ENCODE measurements at places on chromosomes 1 and 21. TPM values are rescaled to one million over a fixed set of nuclear protein-coding genes. Genes with fewer than 3 reads are reported as not detected.

- H3K27me3 ChIP-seq: no peaks in the 10 kb centered on the region
- no peak overlapping the region for H3K27ac ChIP-seq
- no peak for DNase-seq
- no peak overlapping the region for H3K4me3 ChIP-seq
- H3K36me3 ChIP-seq: no peaks in the 10 kb centered on the region
Observed at GRCh38 chr1:34125721-34126380, 39.2 kb downstream of the CSMD2 start.

DNA sequence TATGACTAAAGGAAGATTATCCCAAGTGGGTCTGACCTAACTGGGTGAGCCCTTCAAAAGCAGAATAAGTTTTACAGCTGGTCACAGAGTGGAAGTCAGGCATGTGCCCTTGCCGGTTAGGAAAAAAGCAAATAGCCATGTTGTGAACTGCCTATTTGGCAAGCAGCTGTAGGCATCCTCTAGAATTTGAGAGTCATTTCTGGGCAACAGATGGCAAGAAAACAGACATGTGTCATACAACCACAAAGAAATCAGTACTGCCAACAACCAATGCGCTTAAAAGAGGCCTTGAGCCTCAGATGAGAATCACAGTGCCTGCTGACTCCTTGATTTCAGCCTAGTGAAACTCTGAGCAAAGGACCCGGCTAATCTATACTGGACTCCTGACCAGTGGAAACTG is 26.8 kb downstream of the LRRC53 start:
- H3K4me1 ChIP-seq: no peaks in the 10 kb centered on the region
- no peaks in the 10 kb centered on the region for H3K36me3 ChIP-seq
- no peak for DNase-seq
- no peaks in the 10 kb centered on the region for H3K27me3 ChIP-seq
- no peak overlapping the region for H3K4me3 ChIP-seq

- H3K27ac ChIP-seq: peak overlapping the region; percentile 72
- peak; percentile 94 for DNase-seq
- H3K4me1 ChIP-seq: peaks cover 36% of the 10 kb centered on the region
- H3K27me3 ChIP-seq: no peaks in the 10 kb centered on the region
Observed at GRCh38 chr21:44932408-44933181, 7.2 kb upstream of the SLX9 start.

- peak overlapping the region; percentile 28 for H3K4me3 ChIP-seq
- no peak for DNase-seq
Observed at GRCh38 chr1:166947398-166948043, 27.8 kb downstream of the ILDR2 start.

GRCh38 chr1:116763787-116764465 is 9.7 kb downstream of the CD2 start:
- no peaks in the 10 kb centered on the region for H3K36me3 ChIP-seq
- no peaks in the 10 kb centered on the region for H3K27me3 ChIP-seq
- peaks cover 4% of the 10 kb centered on the region for H3K4me1 ChIP-seq
- H3K27ac ChIP-seq: no peak overlapping the region
- DNase-seq: no peak

- no peaks in the 10 kb centered on the region for H3K4me1 ChIP-seq
- no peak overlapping the region for H3K4me3 ChIP-seq
- H3K27me3 ChIP-seq: no peaks in the 10 kb centered on the region
- no peaks in the 10 kb centered on the region for H3K36me3 ChIP-seq
Observed at GRCh38 chr1:77385551-77385950, 103.7 kb downstream of the AK5 start.

DNA sequence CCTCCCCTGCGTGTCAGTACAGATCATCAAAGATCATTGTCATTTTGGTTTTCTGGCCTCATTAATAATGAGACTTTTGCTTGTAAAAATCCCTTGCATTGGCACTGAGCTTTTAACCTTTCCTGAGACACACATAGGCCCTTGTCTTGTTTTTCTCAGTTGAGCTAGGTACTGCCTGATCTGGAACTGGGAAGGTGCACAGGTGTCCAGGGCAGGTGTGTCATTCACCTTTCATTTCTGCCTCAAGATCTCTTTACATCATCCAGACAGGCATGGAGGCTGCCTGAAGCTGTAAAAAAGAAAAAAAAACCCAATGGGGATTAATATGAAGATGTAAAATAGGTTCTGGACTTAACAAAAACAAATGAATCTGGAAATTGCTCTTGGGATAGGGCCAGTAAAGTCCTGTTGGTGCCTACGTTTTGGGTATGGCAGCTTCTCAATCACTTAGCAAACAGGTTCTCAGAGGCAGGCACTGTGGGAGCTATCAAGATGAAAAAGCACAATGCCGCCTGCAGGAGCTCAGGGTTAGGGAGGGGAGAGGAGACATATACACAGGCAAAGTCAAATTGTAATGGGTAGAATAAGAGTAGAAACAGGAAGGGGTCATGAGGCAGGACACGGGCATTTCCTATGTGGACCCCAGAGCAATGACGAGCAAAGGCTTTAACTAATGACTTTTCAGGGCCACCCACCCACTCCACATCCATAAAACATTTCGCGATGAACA is 1.0 kb upstream of the KCNC4 start:
- peak overlapping the region; percentile 8 for H3K4me3 ChIP-seq
- DNase-seq: no peak
- H3K4me1 ChIP-seq: peaks cover 41% of the 10 kb centered on the region
- peak overlapping the region; percentile 88 for H3K27ac ChIP-seq
- H3K27me3 ChIP-seq: no peaks in the 10 kb centered on the region
- H3K36me3 ChIP-seq: no peaks in the 10 kb centered on the region

- H3K4me3 ChIP-seq: no peak overlapping the region
- H3K27ac ChIP-seq: peak overlapping the region; percentile 88
- no peaks in the 10 kb centered on the region for H3K36me3 ChIP-seq
- peaks cover 3% of the 10 kb centered on the region for H3K4me1 ChIP-seq
Observed at GRCh38 chr1:43349594-43350306, 9.0 kb upstream of the CDC20 start.

GRCh38 chr1:77030401-77031105 is 163.3 kb downstream of the ST6GALNAC5 start:
- H3K4me1 ChIP-seq: no peaks in the 10 kb centered on the region
- no peak for DNase-seq
- H3K27ac ChIP-seq: no peak overlapping the region
- no peaks in the 10 kb centered on the region for H3K36me3 ChIP-seq
- H3K4me3 ChIP-seq: no peak overlapping the region
- no peaks in the 10 kb centered on the region for H3K27me3 ChIP-seq

DNA sequence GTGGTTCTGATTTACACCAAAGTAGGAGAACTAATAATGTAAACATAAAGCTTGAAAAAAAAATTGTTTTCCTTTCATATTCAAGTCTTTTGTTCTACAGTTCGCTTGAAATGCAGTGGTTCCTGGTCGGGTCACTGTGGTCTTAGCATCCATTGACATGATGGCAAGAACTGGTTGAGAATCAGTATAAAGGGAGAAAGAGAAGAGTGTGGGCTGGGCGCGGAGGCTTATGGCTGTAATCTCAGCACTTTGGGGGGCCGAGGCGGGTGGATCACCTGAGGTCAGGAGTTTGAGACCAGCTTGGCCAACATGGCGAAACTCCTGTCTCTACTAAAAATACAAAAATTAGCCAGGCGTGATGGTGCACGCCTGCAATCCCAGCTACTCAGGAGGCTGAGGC is 250.9 kb downstream of the BACH1 start:
- DNase-seq: no peak
- H3K4me3 ChIP-seq: no peak overlapping the region
- H3K27ac ChIP-seq: no peak overlapping the region
- H3K4me1 ChIP-seq: no peaks in the 10 kb centered on the region
- no peaks in the 10 kb centered on the region for H3K27me3 ChIP-seq

DNA sequence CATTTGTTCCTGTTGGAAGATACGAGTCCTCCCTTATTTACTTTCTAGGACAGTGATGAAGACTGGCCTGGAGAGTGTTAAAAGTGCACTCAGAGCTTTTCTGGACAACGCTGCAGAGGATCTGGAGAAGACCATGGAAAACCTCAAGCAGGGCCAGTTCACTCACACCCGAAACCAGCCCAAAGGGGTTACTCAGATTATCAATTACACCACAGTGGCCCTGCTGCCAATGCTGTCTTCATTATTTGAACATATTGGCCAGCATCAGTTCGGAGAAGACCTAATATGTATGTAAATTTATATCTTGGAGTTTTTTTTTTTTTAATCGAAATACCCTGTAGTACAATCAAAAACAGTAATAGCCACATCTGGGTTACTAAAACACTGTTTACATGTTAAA is 190.5 kb downstream of the ZP4 start:
- no peak overlapping the region for H3K27ac ChIP-seq
- H3K4me3 ChIP-seq: no peak overlapping the region
- no peaks in the 10 kb centered on the region for H3K36me3 ChIP-seq
- no peak for DNase-seq
- H3K27me3 ChIP-seq: no peaks in the 10 kb centered on the region
- H3K4me1 ChIP-seq: no peaks in the 10 kb centered on the region

GRCh38 chr1:67896826-67897225 is 63.6 kb upstream of the GNG12 start:
- H3K4me1 ChIP-seq: no peaks in the 10 kb centered on the region
- DNase-seq: no peak
- no peak overlapping the region for H3K27ac ChIP-seq
- H3K36me3 ChIP-seq: no peaks in the 10 kb centered on the region
- H3K27me3 ChIP-seq: no peaks in the 10 kb centered on the region

- H3K4me1 ChIP-seq: no peaks in the 10 kb centered on the region
- no peaks in the 10 kb centered on the region for H3K27me3 ChIP-seq
- H3K4me3 ChIP-seq: no peak overlapping the region
Observed at GRCh38 chr1:204647805-204648153, 37.8 kb downstream of the LRRN2 start.

- no peak for DNase-seq
- no peak overlapping the region for H3K27ac ChIP-seq
- H3K36me3 ChIP-seq: peaks cover 22% of the 10 kb centered on the region
- H3K4me3 ChIP-seq: no peak overlapping the region
- no peaks in the 10 kb centered on the region for H3K4me1 ChIP-seq
Observed at GRCh38 chr1:235683653-235684052, 34.1 kb upstream of the GNG4 start.

The C4BPB gene
- 4.1 TPM for total RNA-seq

The HSPG2 gene
- 182 TPM for total RNA-seq

The RNU1-1 gene
- total RNA-seq: under 0.01 TPM

The SPRR2G gene
- total RNA-seq: not detected

The B3GALT5 gene
- total RNA-seq: 0.30 TPM

The SLC25A34 gene
- 6.9 TPM for total RNA-seq

The LCE1A gene
- total RNA-seq: not detected

The TMEM9 gene
- 73.6 TPM for total RNA-seq

The BRINP2 gene
- not detected for total RNA-seq

The TSNAX gene
- total RNA-seq: 28.1 TPM

All from upper lobe of left lung (tissue), 6 donors.